Stimulated activated memory B cell treated with anti-CD40 and anti-IgM and Interleukin-4, amounts not matched to agents 10 μg/mL and 1 μg/mL and 100 μg/mL, for 72 hours (primary cell): ENCODE measurements at places on chromosomes 12 and 14.

DNA sequence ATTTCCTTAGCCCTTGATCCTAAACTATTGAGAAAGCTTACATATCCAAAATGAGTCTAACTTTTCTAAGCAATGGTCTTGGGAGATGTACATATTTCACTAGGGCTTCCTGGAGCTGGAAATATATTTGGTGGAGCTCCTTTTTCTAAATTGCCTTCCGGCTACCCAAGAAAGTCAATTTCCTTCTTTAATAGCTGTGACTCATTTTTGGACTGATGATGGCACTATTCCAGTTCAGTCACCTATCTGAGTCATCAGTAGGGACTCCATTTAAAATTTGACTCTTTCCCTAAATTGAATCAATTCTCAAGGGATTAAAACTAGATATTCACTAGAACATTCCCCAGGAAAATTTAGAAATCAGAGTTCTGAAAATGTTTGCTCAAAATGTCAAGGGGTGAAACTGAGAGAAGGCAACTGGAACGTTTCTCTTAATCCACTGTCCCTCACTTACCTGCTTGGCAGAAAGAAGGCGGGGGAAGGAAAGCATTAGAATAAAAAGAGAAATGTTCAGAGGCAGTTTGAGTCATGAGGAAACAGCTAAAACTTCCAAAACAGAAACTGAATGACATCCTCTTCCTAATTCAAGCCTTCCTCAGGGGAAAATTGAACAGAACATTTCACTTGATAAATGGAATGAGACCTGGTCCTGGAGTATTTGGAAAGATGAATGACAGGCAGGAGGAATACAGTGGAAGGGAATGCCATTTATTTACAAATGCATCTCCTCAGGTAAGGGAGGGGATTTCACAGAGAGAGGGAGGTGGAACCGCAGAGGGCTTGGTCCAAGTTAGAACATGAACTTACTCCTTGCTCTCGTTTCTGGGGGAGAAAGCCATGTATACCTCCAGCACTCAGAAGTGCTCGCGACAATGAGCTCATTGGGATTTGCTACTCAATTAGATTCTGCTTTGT is 91.2 kb downstream of the RGS6 start:
- H3K4me1 ChIP-seq = no peaks in the 10 kb centered on the region
- no peak overlapping the region for H3K4me3 ChIP-seq
- no peaks in the 10 kb centered on the region for H3K36me3 ChIP-seq
- H3K27ac ChIP-seq = no peak overlapping the region
- no peak for ATAC-seq

DNA sequence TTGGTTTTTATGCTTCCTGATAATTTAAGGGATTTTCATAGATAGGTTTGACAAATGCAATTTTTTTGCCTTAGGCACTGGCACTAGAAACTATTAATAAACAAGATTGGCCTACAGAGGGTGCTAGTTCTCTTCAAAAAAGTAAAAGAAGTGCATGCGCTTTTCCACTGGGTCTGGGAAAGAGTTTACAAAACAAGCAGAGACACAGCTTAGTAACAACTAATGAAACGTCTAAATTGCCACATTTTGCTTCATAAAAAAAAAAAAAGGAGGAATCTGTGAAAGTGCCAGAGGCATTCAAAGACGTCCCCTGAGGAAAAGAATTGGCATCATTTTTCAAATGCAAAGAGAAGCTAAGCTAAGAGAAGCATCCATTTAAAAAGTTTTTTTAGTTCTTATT is 58.3 kb upstream of the EEA1 start:
- H3K27me3 ChIP-seq = no peaks in the 10 kb centered on the region
- ATAC-seq = peak; percentile 48
- peak overlapping the region; percentile 59 for H3K4me3 ChIP-seq
- peaks cover 9% of the 10 kb centered on the region for H3K36me3 ChIP-seq
- H3K4me1 ChIP-seq = peaks cover 40% of the 10 kb centered on the region
- H3K27ac ChIP-seq = peak overlapping the region; percentile 97

DNA sequence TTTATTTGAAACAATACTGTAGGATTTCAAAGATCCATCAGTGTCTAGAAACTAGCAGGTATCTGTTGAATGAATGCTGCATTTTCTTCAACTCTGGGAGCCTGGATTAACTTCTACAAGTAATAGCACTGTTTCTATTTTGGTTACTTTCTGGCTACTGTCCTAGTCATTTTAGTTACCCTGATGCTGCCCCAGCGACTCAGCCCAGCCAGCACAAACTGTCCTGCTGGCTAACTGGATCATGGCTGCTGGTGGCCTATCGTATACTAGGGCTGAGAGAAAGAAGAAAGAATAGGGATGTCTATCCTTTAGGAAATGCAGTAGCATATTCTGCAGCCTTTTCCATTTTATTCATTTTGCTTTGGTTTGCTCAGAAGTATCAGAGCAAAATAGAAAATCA is 53.9 kb downstream of the NTN4 start:
- H3K4me3 ChIP-seq = no peak overlapping the region
- ATAC-seq = no peak
- H3K27me3 ChIP-seq = no peaks in the 10 kb centered on the region
- peaks cover 8% of the 10 kb centered on the region for H3K4me1 ChIP-seq
- no peaks in the 10 kb centered on the region for H3K36me3 ChIP-seq

DNA sequence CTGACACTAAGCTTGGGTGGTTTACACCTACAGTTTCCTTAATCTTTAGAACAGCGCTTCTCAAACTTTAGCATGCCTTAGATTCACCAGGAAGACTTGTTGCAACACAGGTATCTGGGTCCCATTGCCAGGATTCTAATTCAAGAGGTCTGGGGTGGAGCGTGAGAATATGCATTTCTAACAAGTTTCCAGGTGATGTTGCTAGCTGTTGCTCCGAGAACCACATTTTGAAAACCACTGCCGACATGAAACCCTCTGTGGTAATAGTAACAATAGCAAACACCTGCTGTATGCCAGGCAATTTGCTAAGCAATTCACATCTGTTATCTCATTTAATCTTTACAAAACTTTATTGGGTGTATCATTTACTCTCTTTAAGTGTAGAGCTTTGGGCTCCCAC is 58.6 kb downstream of the TRHDE start:
- no peak for ATAC-seq
- H3K4me1 ChIP-seq = no peaks in the 10 kb centered on the region
- no peaks in the 10 kb centered on the region for H3K27me3 ChIP-seq
- H3K27ac ChIP-seq = no peak overlapping the region
- H3K36me3 ChIP-seq = no peaks in the 10 kb centered on the region

- H3K27ac ChIP-seq = no peak overlapping the region
- H3K36me3 ChIP-seq = no peaks in the 10 kb centered on the region
- H3K4me1 ChIP-seq = no peaks in the 10 kb centered on the region
- no peak for ATAC-seq
- no peak overlapping the region for H3K4me3 ChIP-seq
Measured at GRCh38 chr14:81562818-81563217, 29.2 kb upstream of the SEL1L start.

- H3K4me1 ChIP-seq = peaks cover 25% of the 10 kb centered on the region
- H3K27ac ChIP-seq = no peak overlapping the region
- H3K36me3 ChIP-seq = no peaks in the 10 kb centered on the region
- peaks cover 27% of the 10 kb centered on the region for H3K27me3 ChIP-seq
Measured at GRCh38 chr14:104983231-104983721, 2.3 kb upstream of the CLBA1 start.

DNA sequence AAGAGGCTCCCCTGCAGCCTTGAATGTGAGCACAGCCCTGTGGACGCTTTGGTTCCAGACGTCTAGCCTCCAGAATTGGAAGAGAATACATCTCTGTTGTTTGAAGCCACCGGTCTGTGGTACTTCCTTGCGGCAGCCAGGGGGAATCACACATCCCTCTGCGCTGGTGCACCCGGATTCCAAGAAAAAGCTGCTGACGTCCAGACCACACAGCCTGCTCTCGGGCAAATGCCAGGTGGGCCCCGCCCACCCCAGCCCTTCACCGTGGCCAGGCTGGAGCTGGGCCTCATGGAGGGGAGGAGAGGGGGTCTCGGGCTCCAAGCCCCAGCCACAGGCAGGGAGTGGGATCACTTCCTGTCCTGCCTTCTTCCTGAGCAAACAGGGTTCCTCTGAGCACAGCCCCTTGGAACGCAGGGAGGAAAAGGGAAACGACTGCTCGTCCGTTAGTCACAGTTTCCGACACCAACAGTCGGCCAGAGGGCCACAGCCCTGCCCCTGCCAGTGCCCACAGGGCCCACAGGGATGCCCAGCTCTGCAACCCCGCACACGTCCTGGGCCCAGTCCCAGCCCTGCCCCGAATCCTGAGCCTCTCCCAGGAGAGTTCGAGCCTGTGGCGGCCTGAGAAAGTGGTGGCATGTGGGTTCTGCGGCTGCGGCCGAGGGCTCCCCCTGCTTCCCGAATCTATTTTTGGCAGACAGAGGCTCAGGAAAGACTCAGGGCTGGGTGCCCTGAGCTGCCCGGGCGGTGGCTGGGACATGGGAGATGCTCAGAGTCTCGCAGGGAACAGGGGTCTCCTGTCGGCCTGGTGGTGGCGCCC is 85.3 kb downstream of the RFLNA start:
- H3K4me1 ChIP-seq = peaks cover 5% of the 10 kb centered on the region
- H3K27me3 ChIP-seq = no peaks in the 10 kb centered on the region
- peaks cover 61% of the 10 kb centered on the region for H3K36me3 ChIP-seq
- no peak for ATAC-seq
- H3K4me3 ChIP-seq = no peak overlapping the region
